ENCODE measurements at places on chromosomes 3 and 15.

- no peak for DNase-seq
Observed at GRCh38 chr15:70322051-70322668, 224.4 kb upstream of the TLE3 start.

DNA sequence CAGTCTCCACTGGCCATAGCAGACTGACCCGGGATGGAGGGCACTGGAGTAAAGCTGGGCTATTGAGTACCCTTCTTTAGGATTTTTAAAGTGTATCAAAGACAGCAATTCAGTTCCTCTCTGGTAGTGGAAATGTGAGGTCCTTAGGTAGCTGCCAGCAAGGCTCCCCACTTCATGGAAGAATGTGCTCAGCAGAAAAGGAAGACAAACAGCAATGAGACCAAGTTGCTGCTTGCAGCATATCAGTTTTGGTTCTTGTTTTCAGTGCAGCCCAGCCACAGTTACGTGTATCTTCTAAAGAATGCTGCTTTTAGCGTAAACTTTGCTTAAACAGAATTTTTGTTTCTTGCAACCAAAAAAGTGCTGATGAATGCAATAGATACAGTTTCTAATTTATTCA is 374.0 kb upstream of the CBLB start:
- no peak for DNase-seq

GRCh38 chr3:17047162-17047561 is 162.4 kb downstream of the PLCL2 start:
- DNase-seq = no peak

DNA sequence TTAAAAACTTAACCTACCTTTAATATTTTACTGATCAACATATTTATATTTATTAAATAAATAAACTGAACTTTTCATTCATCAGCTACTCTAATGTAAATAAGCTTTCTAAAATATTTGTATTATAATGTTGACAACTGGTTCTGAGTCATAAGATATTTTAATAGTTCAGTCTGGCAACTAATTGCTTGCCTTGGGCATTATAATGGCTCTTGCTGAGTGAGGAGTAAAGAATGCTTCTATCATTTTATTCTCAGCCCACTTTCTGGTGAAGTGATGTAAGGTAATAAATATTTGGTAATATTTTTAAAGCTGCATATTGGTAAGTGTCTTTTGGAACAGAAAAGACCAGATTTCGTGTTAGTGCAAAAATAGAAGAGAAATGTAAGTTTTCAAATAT is 81.5 kb downstream of the DIPK2A start:
- DNase-seq = no peak

DNA sequence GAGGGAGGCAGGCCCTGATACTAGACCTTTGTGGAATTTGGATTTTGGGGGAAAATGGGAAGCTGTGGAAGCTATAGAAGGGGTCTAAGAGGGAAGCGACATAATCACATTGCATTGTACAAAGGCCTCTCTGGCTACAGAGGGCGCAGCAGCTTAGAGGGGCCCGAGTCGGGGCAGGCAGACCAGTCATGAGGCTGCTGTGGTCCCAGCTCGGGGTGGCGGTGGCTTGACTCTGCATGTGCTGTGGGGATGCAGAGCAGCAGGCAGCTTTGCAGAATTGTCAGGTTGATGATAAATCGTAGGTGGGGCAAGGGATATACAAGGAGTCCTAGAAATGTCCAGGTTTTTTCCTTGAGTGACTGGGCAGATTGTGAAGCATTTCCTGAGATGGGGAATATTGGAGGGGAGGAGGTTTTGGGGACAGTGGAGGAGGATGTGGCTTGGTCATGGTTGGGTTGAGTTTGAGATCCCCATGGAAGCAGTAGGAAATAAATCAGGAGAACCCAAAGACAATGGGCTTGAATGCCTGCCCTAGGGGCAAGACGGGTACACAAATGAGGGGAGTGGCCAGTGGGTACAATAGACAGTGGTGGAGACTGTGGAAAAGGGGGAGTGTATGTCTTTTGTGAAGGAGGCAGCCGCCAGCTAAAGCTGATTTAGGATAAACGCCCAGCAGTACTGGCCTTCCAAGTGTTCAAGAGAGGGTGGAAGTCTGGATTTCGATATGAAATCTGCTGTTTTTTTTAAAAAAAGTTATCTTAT is 94.1 kb downstream of the HMG20A start:
- no peak for DNase-seq

GRCh38 chr3:193830791-193831191 is 237.8 kb downstream of the OPA1 start:
- no peak for DNase-seq

GRCh38 chr15:78841891-78842290 is 30.6 kb upstream of the ADAMTS7 start:
- DNase-seq = no peak
